Stomach (tissue), 19 donors: ENCODE measurements at places on chromosomes 3 and 15. TPM values are rescaled to one million over a fixed set of nuclear protein-coding genes. Genes with fewer than 3 reads are reported as not detected.

Gene SLCO2A1
- 3.2 TPM for polyA plus RNA-seq

DNA sequence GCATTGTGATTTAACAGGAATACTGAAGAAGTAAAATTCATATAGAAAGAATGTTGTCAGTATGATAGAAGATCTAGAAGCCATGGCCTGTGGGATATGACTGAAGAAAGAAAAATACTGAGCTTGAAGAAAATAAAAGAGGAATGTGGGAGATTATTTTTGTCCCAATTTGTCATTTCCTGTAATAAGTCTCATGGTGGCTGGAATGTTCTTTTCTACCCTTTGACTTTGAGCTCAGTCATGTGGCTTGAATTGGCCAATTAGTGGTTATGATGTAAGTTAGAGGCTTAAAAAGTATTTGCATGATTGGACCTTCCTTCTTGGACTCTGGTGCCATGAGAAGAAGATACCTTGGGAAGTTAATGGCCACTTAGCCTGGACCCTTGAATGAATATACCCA lies 14.1 kb downstream of the APH1B start:
- no peak for DNase-seq
- no peaks in the 10 kb centered on the region for H3K27me3 ChIP-seq
- no peak overlapping the region for H3K4me3 ChIP-seq
- peaks cover 8% of the 10 kb centered on the region for H3K4me1 ChIP-seq

Gene HYAL1
- polyA plus RNA-seq = 12.7 TPM

DNA sequence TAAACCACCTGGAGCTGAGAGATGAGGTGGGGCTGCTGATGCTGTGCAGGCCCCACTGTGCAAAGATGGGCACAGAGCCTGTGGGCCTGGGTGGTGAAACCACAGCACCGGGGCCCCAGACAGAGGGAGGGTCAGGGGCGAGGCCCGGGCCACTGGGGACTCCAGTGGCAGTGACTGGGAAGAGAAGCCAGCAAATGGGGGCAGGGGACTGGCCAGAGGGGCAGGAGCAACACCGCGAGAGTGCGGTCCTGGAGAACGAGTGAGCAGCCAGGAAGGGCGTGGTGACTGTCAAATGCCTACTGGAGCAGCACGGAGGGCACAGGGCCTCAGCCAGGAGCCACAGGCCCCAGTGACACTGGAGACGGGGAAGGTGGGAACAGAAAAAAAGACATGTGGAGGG lies 39.8 kb downstream of the HCN4 start:
- H3K4me3 ChIP-seq = no peak overlapping the region
- no peak for DNase-seq
- H3K36me3 ChIP-seq = no peaks in the 10 kb centered on the region
- H3K27me3 ChIP-seq = peaks cover 34% of the 10 kb centered on the region

DNA sequence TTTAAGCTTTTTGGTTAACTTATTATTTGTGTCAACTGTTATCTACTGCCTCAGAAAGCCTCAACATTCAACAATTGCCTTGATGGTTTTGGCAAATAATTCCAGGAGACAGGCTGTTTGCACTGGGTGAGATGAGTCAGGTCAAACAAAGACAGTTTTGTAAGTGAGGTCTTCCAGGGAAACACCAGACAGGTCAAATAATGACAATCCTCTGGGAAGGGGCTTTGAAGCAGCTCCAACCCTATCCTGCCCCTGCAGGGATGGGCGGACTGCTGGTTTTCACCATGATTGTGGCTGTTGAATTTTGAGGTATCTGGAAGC lies 79.4 kb upstream of the PRR23E start:
- no peak overlapping the region for H3K27ac ChIP-seq
- H3K4me1 ChIP-seq = no peaks in the 10 kb centered on the region
- no peak for DNase-seq
- no peaks in the 10 kb centered on the region for H3K27me3 ChIP-seq

DNA sequence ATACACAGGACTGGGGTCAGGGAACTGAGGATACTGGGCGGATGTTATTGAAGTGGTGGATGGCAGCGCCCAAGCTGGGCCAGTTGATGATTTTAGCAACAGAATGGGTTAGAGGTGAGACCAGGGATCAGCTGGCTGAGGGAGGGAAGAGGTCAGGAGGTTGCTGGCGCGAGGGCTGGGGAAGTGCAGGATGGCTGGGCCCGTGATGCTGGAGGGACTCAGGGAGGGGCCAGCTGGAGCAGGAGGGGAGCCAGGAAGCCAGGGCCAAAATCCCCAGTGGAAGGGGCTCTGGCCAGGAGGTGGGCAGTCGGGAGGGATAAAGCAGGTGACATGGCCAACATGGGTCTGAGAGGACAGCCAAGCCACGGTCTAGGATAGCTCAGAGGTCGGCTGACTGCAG lies 178.0 kb downstream of the NSMCE3 start:
- H3K27ac ChIP-seq = no peak overlapping the region
- no peaks in the 10 kb centered on the region for H3K36me3 ChIP-seq
- H3K4me1 ChIP-seq = no peaks in the 10 kb centered on the region
- no peak overlapping the region for H3K4me3 ChIP-seq

GRCh38 chr15:34855413-34855812 lies 60.1 kb upstream of the ACTC1 start:
- H3K4me1 ChIP-seq = peaks cover 46% of the 10 kb centered on the region
- H3K36me3 ChIP-seq = peaks cover 59% of the 10 kb centered on the region
- DNase-seq = peak; percentile 44
- H3K4me3 ChIP-seq = no peak overlapping the region

GRCh38 chr3:38000965-38001455 lies 10.4 kb downstream of the VILL start:
- peaks cover 29% of the 10 kb centered on the region for H3K36me3 ChIP-seq
- peaks cover 87% of the 10 kb centered on the region for H3K4me1 ChIP-seq
- DNase-seq = no peak
- peak overlapping the region; percentile 41 for H3K27ac ChIP-seq
- H3K4me3 ChIP-seq = no peak overlapping the region

DNA sequence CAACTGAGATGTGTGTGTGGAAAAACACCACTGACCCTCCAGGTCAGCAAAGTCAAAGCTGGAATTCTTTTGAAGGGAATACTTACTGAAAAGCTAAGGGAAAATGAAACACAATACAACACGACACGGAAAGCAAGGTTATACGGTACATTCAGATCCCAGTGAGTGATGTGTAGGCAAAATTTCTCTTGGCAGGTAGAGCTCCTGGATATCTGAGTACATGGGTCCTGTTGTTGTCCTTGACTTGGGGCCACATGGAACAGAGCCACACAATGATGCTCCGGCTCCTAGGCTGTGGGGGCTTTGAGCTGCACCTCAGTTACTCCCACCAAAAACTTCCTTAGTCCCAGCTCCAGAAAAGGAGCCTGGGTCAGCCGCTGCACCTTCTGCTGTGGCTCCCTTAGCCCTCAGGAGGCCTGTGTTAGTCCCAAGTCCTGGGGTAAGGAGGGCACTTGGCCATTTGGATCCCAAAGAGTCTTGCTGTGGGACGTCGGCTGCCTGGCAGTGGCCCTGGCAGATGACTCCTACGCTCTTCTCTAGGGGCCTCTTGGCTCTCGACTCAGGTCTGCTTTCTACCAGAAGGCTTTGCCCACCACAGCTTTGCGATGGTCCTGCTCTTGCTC lies 95.6 kb downstream of the ADCY5 start:
- peaks cover 39% of the 10 kb centered on the region for H3K4me1 ChIP-seq
- no peaks in the 10 kb centered on the region for H3K36me3 ChIP-seq
- no peak for DNase-seq
- no peak overlapping the region for H3K4me3 ChIP-seq
- H3K27me3 ChIP-seq = peaks cover 27% of the 10 kb centered on the region
- H3K27ac ChIP-seq = peak overlapping the region; percentile 32

DNA sequence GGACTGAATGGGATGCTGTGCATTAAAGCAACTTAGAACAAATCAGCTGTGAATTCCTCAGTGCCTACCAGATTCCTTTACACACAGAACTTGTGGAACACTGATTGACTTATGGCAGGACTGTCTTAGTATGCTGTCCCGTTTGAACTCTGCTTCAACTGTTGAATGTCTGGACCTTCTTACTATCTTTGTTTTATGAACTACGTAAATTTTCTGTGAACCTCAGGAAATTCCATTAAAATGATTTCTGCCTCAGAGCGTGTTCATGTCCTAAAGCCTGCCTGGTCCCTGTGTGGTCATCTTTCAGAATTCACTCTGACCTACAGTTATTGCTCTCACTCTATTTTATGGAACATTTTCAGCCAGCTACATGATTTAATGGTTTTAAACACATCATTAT lies 29.4 kb upstream of the FBN1 start:
- H3K27me3 ChIP-seq = no peaks in the 10 kb centered on the region
- H3K27ac ChIP-seq = no peak overlapping the region
- H3K4me3 ChIP-seq = no peak overlapping the region
- no peaks in the 10 kb centered on the region for H3K36me3 ChIP-seq
- H3K4me1 ChIP-seq = no peaks in the 10 kb centered on the region
- DNase-seq = no peak

DNA sequence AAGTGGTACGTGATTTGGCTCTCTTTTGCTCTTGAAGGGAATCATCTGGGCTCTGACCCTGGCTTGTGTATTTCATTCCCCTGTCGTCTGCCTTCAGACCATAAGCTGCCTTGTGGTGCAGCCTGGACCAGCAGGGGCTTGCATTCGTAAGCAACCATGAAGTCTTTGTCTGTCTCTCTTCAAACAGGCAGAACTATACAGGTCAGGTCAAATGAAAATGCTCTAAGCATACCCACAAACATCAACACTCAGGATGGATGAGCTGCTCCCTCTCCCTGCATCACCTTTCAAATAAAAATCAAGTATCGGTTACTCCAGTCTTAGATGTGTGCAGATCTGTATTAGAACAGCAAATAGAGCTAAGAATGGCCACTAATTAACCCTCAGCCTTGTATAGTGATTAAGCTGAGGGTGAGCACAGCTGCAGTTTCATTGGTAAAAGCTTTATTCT lies 268.6 kb upstream of the UBE2E1 start:
- H3K27me3 ChIP-seq = no peaks in the 10 kb centered on the region
- DNase-seq = peak; percentile 6
- no peak overlapping the region for H3K27ac ChIP-seq
- no peaks in the 10 kb centered on the region for H3K36me3 ChIP-seq
- H3K4me1 ChIP-seq = no peaks in the 10 kb centered on the region
- H3K4me3 ChIP-seq = no peak overlapping the region

Gene EOGT
- polyA plus RNA-seq = 17.4 TPM

- no peak for DNase-seq
- no peaks in the 10 kb centered on the region for H3K4me1 ChIP-seq
- H3K36me3 ChIP-seq = peaks cover 64% of the 10 kb centered on the region
- H3K4me3 ChIP-seq = no peak overlapping the region
- H3K27ac ChIP-seq = no peak overlapping the region
These were observed 73.3 kb downstream of the SLC24A1 start for GRCh38 chr15:65695081-65695480.

GRCh38 chr3:42216302-42216701 lies 49.7 kb downstream of the CCK start:
- no peak for DNase-seq
- H3K36me3 ChIP-seq = peaks cover 75% of the 10 kb centered on the region
- H3K27me3 ChIP-seq = no peaks in the 10 kb centered on the region
- H3K4me3 ChIP-seq = no peak overlapping the region

Gene SLC22A14
- 0.08 TPM for polyA plus RNA-seq

GRCh38 chr15:48076454-48076853 lies 44.3 kb upstream of the SLC24A5 start:
- DNase-seq = no peak
- no peak overlapping the region for H3K4me3 ChIP-seq
- no peaks in the 10 kb centered on the region for H3K27me3 ChIP-seq
- no peak overlapping the region for H3K27ac ChIP-seq
- H3K4me1 ChIP-seq = no peaks in the 10 kb centered on the region

- no peaks in the 10 kb centered on the region for H3K27me3 ChIP-seq
- no peaks in the 10 kb centered on the region for H3K36me3 ChIP-seq
- no peak for DNase-seq
- no peak overlapping the region for H3K27ac ChIP-seq
- no peaks in the 10 kb centered on the region for H3K4me1 ChIP-seq
These were observed 334.6 kb downstream of the GABRB3 start for GRCh38 chr15:26438316-26438715.

DNA sequence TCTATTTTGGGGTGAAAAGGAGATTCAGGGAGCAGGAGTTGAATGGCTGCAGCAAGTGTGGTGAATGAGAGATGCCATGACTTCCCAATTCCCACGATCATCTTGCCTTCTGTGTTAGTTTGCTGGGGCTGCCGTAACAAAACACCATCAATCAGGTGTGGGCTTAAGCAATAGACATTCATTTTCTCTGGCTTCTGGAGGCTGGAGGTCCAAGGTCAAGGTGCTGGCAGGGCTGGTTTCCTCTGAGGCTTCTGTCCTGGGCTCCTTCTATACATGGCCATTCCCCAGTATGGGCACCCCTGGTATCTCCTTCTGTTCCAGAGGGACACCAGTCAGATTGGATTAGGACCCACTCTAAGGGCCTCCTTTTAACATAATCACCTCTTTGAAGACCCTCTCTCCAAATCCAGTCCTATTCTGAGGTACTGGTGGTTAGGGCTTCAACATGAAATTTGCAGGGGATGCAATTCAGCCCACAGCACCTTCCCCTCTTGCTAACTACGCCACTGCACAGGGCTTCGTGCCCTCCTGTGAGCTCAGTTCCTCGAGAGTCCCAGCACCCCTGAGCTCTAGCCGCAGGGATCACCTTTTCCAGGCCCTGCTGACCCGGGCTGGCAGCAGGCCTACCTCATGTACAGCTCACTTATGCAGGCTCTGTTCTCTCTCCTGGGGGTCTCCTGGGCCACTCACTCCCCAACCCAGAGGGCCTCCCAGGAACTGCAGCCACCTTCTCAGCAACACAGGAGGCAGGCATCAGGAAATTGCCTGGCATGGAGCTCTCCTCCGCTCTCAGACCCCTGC lies 37.3 kb upstream of the SLC6A11 start:
- H3K4me1 ChIP-seq = no peaks in the 10 kb centered on the region
- no peak overlapping the region for H3K27ac ChIP-seq
- DNase-seq = no peak
- H3K4me3 ChIP-seq = no peak overlapping the region

Gene ZNF619
- polyA plus RNA-seq = 1.1 TPM

Gene PLAAT1
- polyA plus RNA-seq = 1.6 TPM

DNA sequence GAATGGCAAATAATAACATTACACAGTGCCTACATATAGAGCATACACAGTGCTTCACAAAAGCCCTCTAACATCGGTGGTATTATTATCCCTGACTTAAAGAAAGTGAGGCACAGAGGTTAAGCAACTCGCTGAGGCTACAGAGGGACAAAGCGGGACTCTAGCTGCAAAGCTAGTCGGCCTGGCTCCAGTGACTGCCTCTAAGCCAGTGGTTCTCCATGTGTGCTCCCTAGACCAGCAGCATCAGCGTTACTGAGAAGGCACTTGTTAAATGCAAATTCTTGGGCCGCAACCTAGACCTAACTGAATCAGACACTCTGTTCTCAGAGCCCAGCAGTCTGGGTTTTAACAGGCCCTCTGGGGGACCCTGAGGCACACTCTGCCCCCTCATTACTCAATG lies 33.1 kb upstream of the LIPC start:
- H3K36me3 ChIP-seq = no peaks in the 10 kb centered on the region
- no peak overlapping the region for H3K4me3 ChIP-seq
- no peak overlapping the region for H3K27ac ChIP-seq
- no peaks in the 10 kb centered on the region for H3K4me1 ChIP-seq

- DNase-seq = no peak
- no peaks in the 10 kb centered on the region for H3K36me3 ChIP-seq
- H3K27me3 ChIP-seq = no peaks in the 10 kb centered on the region
- H3K4me3 ChIP-seq = no peak overlapping the region
- no peak overlapping the region for H3K27ac ChIP-seq
These were observed 140.4 kb upstream of the CCDC54 start for GRCh38 chr3:107236655-107237337.

- H3K36me3 ChIP-seq = no peaks in the 10 kb centered on the region
- no peak for DNase-seq
- no peaks in the 10 kb centered on the region for H3K4me1 ChIP-seq
- H3K27ac ChIP-seq = no peak overlapping the region
- H3K27me3 ChIP-seq = peaks cover 37% of the 10 kb centered on the region
These were observed 34.0 kb downstream of the MRPL46 start for GRCh38 chr15:88433046-88433685.
